ENCODE measurements at places on chromosomes 2 and 18.

- DNase-seq = no peak
These were observed 121.0 kb downstream of the RAPGEF4 start for GRCh38 chr2:172856606-172857005.

- no peak for DNase-seq
These were observed 2.1 kb downstream of the SLC39A10 start for GRCh38 chr2:195659114-195659513.

- no peak for DNase-seq
These were observed 222.7 kb downstream of the IKZF2 start for GRCh38 chr2:212928681-212929080.

GRCh38 chr2:237725661-237726060 is 72.9 kb upstream of the RBM44 start:
- DNase-seq = no peak

All from lower lobe of right lung (tissue), 2 donors.